ENCODE measurements at places on chromosomes 3 and 15. TPM values are rescaled to one million over a fixed set of nuclear protein-coding genes. Genes with fewer than 3 reads are reported as not detected.
A peak's percentile ranks its signal among the peaks of the same experiment; 100 is the strongest.

DNA sequence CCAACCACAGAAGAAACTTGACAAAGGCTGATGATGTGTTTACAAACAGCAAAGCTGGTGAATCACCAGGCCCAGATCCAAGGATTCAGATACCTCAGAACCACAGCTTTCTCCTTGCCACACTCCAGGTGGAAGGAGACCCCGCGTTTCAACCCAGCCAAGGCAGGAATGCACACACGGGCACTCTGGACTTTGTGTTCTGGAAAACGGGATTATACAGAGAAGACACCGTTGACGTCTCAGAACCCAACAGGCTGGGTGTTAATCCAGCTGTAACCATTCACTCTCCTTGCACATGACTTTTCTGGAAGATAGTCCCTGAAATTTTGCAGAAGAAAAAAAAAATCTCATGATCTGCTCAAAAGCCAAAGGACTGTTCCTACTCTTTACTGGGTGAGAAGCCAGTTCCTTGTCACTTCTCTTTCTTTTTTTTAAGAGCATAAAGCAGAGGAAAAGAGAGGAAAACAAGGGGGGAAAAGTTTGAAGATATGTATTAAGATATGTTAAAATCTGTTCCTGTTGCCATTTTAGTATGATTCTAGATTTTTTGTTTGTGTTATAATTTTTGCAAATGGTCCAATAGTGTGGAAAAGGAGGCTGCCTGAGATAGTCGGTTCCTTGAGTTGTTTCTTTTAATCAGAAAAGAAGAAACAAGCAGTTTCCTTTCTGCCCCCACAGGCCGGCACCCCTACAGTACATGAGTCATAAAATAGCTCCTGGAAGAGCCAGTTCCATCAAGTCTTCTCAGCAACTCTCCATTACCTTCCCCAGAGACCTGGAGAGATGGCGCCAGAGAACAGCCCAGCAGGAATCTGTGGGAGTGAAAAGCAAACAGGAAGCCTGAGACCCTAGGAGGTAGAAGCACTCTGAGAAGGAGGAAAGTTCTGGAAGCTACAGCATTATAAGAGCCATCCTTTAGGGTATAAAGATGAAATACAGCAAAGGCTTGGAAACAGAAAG, 73.1 kb downstream of the RORA start:
- peak; percentile 78 for DNase-seq

- DNase-seq, result no peak
Measured at GRCh38 chr3:138761002-138761401, 73.7 kb downstream of the PIK3CB start.

DNA sequence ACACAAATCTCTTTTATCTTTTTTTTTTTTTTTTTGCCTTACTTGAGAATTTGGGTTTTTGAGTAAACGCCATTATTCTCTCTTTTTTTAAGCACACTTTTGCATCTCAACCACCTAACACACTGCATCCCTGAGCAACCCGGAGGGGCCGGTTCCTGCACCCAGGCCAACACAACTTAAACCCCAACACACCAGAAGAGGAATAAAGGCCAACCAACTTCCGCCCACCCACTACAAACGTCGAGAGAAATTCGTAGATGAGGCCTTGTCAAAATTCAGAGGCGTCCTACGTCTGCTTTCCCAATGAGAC, 389 bp upstream of the CCNB2 start:
- no peak for DNase-seq

MST1R gene
- 1.2 TPM for total RNA-seq

DNA sequence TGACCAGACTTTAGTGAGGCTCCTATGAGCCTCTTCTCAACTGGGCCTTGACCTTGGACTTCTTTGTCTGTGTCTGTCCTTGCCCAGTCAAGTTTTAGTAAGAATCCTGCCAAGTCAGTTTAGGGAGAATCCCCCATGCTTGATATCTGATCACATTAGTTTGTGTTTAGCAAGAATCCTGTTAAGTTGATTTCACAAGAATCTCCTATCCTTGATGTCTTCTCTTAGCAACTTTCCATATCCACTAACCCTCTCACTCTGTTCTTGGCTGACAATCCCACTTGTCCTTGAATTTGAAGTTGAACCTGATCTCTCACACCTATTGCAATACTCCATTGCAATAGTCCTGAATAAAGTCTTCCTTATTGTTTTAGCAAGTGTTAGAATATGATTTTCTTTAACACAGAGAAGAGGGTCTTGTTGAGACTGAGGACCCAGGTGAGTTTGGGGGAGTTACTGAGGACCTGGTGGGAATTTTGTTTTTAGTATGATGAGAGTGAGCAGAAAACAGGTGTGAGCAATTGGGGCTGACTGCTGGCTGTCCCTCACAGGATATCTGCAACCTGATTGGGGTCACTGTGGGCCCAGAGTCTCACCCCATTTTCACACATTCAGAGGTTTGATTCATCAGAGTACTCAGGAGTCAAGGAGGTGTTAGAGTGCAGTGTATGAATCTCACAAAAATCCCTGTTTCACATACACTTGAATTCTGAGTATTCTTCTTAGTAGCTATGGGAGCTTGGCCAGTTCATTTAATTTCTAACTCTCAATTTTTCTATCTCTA, 39.9 kb upstream of the TNFAIP8L3 start:
- no peak for DNase-seq

- peak; percentile 17 for DNase-seq
Measured at GRCh38 chr15:89196994-89197393, 24.4 kb downstream of the RLBP1 start.

GRCh38 chr3:4520033-4520816, 27.1 kb downstream of the ITPR1 start:
- DNase-seq, result no peak

DNA sequence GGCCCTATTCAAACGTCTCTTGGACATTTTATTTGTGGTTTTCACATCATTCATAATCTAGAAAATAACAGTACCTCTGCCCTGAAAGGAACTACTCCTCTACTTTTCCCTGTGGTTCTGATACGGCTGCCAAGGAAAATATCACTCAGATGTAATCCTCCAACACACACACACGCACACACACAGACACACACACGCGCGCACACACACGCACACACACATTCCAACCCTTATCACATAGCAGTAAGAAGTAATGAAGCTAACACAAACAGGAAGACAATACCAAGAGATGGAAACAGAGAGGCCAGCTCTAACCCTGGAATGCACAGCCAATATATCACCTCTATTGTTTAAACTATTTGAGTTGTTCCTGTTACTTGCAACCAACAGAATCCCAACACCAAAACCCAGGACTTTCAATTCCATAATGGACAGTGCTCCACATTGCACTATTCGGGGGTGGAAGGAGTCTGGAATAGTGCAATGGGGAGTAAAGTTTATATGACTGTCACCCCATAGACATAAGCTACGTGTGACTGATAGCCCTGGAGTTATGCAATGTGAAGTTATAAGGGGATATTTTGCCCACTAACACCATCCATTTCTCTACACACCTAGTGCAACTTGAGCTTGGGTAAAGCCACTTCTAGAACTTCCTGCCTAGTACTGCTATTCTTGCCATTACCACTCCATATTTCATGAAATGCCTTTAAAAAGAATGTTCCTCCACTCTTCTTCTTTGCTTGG, 71.3 kb upstream of the FNDC3B start:
- DNase-seq, result no peak

KIF9 gene
- 11.7 TPM for total RNA-seq

All from cardiac septum (tissue), 1 donor.